ENCODE measurements at places on chromosomes 2 and 18.

- no peak for DNase-seq
These were observed 37.4 kb upstream of the CYP20A1 start for GRCh38 chr2:203201426-203201825.

GRCh38 chr18:31204166-31204565 is 41.5 kb upstream of the DSC1 start:
- DNase-seq: no peak

DNA sequence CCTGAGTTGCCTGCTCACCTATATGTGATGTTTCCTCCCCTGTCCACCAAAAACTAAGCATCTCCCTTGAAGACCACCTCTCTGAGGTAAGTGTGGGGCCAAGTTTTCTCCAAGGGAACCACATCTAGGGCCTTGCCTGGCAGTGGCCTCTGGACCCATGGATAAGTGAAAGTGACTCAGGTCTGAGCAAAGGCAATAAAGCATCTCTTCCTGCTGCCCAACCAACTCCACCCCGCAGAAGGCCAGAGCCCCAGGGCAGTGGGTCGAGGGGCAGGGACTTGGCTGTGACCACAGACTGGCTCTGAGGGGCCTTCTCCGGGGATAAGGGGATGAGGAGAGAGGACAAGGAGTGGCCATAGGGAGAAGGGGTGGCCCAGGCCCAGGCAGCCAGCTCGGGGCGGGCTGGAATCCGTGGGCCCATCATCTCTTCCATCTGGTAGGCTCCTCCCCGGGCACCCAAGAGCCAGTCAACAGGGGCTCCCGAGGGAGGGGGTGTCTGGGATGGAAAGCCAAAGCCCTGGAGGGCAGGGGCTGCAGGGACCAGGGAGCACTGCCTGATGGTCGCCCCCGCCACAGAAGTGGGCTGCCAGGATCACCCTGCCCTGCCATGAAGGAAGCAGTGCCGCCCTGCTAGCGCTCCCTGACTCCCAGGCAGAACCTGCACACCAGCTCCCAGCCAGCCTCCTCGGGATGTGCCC is 33.4 kb downstream of the EMX1 start:
- no peak for DNase-seq

- DNase-seq: no peak
These were observed 48.7 kb downstream of the MFSD6 start for GRCh38 chr2:190456833-190457232.

DNA sequence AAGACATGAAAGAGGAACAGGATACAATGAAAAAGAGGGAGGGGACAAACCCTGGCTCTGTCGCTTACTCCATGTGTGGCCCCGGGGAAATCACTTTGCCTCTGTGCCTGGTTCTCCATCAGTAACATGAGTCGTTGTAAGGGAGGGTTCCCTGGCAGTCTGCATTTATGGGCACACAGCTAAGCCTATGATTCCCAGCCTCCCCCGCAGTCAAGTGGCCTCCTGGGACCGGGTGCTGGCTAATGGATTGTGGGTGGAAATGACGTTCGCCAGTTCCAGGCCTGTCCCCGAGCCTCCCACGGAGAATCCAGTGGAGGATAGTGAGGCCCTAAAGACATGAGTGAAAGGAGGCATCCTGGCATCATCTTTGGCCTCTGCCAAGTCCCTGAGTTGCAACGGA is 42.7 kb downstream of the SFXN5 start:
- no peak for DNase-seq

DNA sequence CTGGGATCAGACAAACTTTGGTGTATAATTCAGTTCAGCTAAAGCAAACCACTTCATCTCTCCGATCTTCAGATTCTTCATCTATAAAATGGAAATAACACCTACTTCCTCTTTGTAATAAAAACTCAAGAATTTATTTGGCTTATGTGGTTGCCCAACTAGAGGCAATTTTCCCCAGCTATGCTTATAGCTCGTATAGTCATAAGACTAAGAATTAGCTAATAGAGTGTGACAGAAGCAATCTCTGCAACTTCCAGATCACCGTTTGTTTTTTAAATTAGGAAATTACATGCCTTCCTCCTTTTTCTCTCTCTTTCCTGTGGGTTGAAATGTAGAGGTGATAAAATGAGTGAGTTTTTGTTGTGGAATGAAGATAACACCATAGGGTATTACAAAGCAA is 35.3 kb upstream of the KCNF1 start:
- DNase-seq: no peak

- DNase-seq: no peak
These were observed 17.3 kb upstream of the MALT1 start for GRCh38 chr18:58653814-58654509.

DNA sequence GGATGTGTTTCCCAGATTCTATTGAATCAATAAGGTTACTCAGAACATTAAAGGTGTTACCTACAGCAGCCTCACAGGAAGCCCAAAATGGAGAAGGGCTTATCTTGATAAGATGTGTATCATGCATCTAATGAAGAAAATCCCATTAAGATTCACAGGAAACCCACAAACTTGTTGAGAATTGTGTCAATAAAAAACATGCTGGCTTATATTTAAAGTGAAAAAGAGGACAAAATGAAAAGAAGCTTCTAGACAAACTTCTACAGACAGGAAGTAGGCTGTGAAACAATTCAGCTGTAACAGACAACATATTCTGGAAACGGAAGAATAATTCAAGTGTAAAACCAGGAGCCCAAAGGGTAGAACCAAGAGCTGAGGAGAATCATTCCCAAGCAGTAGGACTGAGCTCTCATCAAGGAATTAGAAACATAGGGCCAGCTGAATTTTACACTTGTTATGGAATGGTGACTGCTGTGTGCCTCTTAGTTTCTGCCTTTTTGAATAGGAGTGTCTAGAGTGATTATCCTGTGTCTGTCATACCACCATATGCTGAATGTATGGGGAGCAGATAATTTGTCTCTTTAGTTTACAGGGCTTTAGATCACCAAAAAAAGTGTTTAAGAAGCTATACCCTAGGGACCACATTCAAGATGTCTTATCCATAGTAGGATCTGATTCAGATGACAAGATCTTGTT is 9.6 kb downstream of the IMMT start:
- no peak for DNase-seq

- no peak for DNase-seq
These were observed 1.3 kb downstream of the HDAC4 start for GRCh38 chr2:239399433-239399920.

GRCh38 chr2:179264368-179265081 is at the start of gene SESTD1:
SESTD1 (minus strand) TSS chr2:179264832; CDS start chr2:179191841, 72,991 bp downstream.
- no peak for DNase-seq

GRCh38 chr2:79596403-79596802 is 83.6 kb downstream of the CTNNA2 start:
- DNase-seq: no peak

GRCh38 chr2:59912042-59912441 is 641.4 kb downstream of the BCL11A start:
- DNase-seq: no peak

GRCh38 chr2:238585836-238586821 is 159.4 kb downstream of the ASB1 start:
- no peak for DNase-seq

GRCh38 chr2:96267159-96267971 is 1.3 kb downstream of the CIAO1 start:
- peak; percentile 61 for DNase-seq

GRCh38 chr18:11761553-11761952 is 72.5 kb downstream of the GNAL start:
- no peak for DNase-seq

- no peak for DNase-seq
These were observed 16.3 kb downstream of the MGAT5 start for GRCh38 chr2:134269972-134270735.

DNA sequence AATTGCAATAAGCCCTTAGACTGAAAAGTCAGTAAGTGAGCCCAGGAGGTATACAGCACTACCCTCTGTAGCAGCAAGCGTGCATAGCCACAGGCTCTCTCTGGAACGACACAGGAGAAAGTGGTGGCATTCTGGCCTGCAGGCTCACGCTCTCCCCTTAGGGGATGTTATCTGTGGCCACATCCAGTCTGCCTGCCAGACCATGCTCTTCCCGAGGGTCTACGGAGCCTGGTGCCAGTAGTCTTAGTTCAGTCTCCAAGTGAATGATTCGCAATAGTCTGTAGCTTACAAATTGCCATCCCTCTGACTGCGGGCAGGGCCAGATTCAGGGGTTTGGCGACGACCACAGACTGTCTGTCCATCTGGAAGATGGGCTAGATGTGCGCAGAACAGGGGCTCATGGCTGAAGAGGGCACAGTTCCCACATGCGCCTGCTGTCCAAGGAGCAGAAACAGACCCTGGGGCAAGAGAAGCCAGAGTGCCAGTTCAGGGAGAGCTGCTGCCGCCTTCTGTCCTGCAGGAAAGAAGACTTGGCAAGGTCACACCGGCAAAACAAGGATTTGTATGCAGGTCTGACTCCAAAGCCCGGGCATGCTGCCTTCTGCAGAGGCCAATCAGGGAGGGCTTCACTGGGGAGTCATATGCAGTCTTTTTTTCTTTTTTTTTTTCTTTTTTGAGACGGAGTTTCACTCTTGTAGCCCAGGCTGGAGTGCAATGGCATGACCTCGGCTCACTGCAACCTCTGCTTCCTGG is 3.5 kb upstream of the KLF11 start:
- no peak for DNase-seq

DNA sequence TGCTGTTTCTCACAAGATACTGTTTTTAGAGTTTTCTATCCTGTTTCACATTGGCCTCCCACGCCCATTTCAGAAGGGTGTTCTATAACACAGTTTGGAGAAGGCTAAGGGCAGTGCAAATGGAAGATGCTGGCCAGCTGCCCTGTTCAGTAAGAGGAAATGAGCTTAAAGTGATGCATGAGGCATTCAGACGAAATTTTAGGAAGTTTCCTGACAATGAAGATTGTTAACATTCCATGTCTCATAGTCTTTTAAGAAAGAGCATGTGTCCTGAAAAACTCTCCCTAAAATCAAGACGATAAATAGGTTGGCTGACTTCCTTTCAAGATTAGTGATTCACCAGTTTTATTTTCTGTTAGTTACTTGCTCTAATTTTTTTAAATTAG is 484.2 kb upstream of the NRP2 start:
- no peak for DNase-seq

GRCh38 chr2:10238991-10239485 is 63.7 kb upstream of the HPCAL1 start:
- no peak for DNase-seq

GRCh38 chr2:69796174-69796573 is 33.3 kb upstream of the GMCL1 start:
- DNase-seq: no peak

GRCh38 chr2:20378891-20379519 is 28.4 kb upstream of the PUM2 start:
- no peak for DNase-seq

- no peak for DNase-seq
These were observed 114.5 kb downstream of the RNF144A start for GRCh38 chr2:7031547-7032245.

GRCh38 chr2:199596549-199596948 is 138.8 kb upstream of the SATB2 start:
- DNase-seq: no peak

DNA sequence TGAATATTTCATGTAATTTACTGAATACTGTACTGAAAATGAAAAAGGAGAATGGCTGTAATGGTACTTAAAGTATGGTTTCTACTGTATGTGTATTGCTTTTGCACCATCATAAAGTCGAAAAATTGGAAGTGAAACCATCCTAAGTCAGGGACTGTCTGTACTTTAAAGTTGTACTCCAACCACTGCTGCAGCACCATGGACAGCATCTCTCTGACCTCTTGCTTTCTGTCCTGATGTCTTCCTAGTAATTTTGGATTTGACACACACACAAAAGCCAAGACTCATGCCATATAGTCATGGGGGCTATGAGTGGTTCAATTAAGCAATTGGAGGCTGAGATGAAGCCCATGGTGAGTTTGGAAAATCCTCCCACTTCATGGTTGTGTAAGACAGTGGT is 256.3 kb upstream of the PKDCC start:
- DNase-seq: no peak

GRCh38 chr2:203583084-203583695 is 48.1 kb upstream of the RAPH1 start:
- no peak for DNase-seq

- no peak for DNase-seq
These were observed 586 bp downstream of the FNDC4 start for GRCh38 chr2:27494284-27494943.

DNA sequence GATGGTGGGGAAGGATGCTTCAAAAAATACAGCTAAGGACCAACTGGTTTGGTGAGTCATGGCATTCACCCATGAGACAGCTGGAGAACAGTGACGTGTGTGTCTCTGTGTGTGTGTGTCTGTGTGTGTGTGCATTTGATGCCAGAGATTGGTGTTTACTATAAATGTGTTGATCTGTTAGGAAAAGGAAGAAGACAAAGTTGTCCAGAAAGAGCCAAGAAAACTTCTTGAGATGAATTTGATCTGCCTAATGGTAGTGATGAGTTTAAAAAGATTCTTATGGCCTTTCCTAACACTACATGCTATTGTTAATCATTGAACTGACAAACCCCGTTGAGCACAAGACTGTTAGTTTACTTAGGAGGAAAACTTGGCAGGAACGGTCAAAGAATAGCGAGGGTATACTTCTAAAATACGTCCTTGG is 36.4 kb upstream of the IL1R1 start:
- no peak for DNase-seq

DNA sequence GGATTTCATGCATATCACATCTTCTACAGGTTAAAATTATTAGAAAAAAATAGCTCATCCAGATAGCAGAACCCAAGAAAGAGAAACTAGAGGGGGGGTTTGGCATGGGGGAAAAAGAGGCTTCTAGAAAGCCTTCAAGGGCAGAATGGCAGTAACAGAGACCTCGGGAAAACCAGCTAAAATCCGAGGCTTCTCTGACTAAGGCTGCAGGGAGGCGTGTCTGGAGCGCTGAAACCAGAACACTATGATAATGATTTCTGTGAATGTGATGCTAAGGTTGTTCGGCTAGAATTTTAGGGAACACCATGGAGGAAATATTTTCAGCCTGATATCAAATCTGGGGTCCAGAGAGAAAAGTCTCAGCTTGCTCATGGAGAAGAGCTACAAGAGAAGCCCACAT is 73.0 kb downstream of the ATP8B1 start:
- no peak for DNase-seq

DNA sequence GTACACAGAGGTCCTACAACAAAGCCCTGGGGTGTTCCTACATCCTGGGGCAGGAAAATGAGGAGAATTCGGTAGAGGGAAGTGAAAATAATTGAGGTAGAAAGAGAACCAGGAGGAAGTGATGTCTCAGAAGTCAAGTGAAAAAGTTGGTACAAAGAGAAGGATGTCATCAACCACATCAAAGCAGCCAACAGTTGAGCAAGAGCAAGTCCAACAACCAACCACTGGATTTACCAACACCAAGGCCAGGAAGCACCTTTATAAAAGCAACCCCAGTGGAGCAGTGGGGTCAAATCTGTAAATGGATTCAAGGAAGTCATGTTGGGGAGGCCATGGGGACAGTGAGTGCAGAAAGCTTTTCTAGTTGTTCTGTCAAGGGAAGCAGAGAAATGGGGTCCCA is 360.4 kb downstream of the ZNF516 start:
- peak; percentile 2 for DNase-seq

DNA sequence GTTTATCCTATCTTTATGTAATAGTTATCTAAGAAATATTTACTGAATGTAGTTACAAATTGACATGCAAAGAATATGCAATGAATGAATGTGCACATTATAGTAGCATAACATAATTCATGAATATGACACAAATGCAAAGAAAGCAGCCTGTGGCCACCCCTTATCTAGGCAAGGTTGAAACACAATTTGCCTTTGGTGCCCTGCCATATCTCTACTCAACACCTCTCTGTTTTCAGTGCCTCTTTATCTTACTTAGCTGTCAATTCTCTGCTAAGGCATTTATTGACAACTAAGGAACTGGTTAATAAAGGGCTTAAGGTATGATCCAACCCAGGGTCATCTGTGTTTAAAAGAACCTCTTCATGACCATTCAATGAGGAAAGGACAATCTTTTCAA is 18.9 kb downstream of the REV1 start:
- no peak for DNase-seq

All from stimulated activated CD8-positive, alpha-beta memory T cell treated with anti-CD3 and anti-CD28 coated beads, Interleukin-7, amount 100 ng/mL, for 48 hours (primary cell).